Muscle of arm (tissue), 14 donors: ENCODE measurements at places on chromosomes 1 and 21. TPM values are rescaled to one million over a fixed set of nuclear protein-coding genes. Genes with fewer than 3 reads are reported as not detected.

DNA sequence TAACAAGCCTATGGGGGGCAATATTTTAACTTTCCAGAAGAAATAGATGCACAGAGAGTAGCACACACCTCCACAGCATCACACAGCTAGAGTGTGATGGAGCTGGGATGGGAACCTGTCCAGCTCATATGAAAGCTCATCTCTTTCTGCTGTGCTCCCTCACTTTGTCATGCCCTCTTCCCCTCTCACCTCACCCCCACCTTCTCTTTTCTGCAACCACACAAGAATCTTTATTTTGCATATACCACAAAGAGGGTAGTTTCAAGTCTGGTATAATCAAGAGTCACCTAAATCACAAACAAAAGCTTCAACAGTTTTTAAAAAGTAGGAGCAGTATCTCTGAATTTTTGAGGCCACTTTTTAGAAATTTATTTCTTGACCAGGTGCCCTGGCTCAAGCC lies 22.6 kb downstream of the FOXD2 start:
- no peak for DNase-seq

DNA sequence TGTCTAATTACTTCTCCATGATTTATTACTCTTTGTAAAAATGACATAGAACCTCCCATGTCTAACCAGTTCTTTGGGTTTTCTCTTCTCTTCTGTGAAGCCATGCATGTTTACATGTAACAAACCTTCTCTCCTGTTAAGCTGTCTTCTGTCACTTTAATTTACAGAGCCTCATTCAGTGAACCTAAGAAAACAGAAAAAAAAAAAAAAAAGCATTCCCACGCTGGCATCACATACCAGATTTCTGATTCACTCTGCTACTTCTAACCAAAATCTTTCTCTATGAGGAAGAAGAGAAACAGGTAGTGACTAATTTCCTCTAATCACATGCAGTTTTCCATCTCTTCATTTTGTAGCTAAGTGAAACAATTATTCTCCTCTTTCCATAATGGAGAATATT lies 141.4 kb upstream of the CXADR start:
- DNase-seq: no peak

DNA sequence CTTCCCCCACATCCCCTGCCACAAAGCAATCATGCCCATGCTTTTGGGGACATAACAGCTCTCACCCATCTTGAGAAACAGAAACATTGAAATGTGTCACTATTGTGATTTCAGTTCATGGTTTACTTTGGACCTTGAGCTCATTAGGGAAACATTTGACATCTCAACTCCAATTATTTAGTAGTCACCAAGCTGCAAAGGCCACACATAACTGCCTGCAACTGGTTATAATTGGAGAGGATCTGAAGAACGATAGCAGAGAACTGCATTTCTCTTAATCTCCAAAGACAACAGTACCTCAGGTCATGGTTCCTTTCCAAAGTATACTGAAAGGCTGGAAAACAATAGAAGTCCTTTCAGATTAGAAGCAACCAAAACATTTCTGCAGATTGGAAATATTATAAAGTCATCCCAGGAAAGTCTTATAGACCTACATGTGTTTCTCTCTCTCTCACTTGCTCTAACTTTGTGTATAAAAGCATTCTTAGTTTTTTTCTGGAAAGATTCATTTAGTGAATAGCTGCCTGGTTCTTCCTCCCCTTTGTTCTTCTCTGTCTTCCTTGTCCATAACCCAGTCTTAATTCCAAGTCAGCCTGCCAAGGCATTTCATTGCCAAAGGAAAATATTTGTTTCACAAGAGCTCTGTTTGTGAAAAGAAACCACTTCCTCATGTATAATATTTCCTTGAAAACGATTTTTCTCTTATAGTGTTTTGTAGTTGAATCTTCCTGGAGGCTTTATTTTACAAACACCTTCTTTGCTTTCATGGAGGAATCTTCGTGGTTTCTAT lies 426.8 kb downstream of the ADGRL2 start:
- DNase-seq: peak; percentile 84

DNA sequence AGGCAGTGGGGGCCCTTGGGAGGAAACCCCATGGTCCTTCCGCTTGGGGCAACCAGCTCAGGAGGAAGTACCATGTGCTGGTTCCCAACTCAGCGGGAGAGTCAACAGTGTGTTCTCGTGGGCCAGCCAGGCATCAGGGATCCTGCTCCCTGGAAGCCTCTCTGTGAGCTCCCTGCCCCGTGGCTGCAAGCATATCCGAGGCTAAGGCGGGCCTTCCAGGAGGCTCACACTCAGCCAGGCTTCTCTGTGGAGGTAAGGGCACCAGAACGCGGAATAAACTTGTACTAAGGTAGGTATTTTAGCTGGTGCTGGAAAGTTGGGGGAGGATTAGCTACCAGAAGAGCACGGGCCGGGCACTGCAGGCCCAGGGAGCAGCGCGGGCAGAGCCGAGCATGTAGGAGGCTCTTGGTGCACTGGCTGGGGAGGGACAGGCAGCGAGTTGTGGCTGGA lies 74.7 kb upstream of the POU3F1 start:
- no peak for DNase-seq

GRCh38 chr1:33815061-33815460 lies 48.8 kb upstream of the HMGB4 start:
- DNase-seq: no peak

- peak; percentile 34 for DNase-seq
Observed at GRCh38 chr21:30758306-30758705, 3.1 kb upstream of the KRTAP21-1 start.

GRCh38 chr21:35857095-35857494 lies 203.2 kb downstream of the SETD4 start:
- DNase-seq: no peak

DNA sequence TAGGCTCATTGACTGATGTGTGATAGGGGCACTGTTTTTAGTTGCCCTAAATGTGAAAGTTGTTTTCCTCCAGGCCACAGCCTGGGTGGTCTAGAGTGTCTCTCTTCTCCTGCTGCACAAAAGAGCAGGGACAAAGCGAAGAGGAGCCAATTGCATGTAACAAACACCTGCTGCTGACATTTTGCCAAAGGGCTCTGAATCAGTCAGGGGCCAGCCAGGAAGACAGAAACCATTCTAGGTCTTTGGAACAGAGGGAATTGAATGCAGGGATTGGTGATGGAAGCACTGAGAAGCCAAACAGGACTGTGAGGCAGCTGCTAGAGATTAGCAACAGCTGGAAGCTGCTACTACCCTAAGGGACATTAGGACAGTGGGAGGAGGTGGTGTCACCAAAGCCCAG lies 185.3 kb upstream of the POU3F1 start:
- DNase-seq: no peak

DNA sequence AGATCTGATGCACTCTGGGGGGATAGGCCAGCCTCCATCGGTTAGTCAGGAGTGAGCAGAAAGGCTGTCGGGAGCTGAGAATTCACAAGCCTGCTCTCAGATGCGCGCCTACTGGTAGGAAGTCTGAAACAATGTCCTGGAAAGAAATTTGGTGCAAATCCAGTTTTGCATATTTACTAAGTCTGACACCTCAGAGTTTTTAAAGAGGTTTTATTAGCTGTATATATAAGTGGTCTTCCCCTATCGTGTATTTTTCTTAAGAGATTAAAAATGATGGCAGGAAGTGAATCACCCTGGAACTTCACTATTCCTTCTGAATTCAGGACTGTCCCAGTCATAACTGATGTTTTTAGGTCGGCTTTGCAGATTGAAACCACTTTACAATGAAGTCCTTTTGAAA lies 99.8 kb upstream of the C1orf105 start:
- DNase-seq: no peak

GRCh38 chr21:45258466-45258865 lies 29.2 kb downstream of the POFUT2 start:
- DNase-seq: no peak

GRCh38 chr1:119767486-119767885 lies 1.2 kb downstream of the HMGCS2 start:
- DNase-seq: no peak

CD52 gene
- polyA plus RNA-seq: 2.8 TPM

GPR37L1 gene
- polyA plus RNA-seq: 0.06 TPM

PTPRC gene
- 4.6 TPM for polyA plus RNA-seq

SAMD11 gene
- 4.0 TPM for polyA plus RNA-seq

AADACL4 gene
- polyA plus RNA-seq: not detected
